RKO (cell line): ENCODE measurements at places on chromosomes 6 and 20.

GRCh38 chr20:1423625-1424106 lies 30.8 kb upstream of the FKBP1A start:
- peak; percentile 55 for DNase-seq

- DNase-seq: no peak
Observed at GRCh38 chr6:167528239-167528638, 203.4 kb downstream of the TTLL2 start.

- no peak for DNase-seq
Observed at GRCh38 chr20:10200330-10200729, 18.3 kb upstream of the SNAP25 start.

DNA sequence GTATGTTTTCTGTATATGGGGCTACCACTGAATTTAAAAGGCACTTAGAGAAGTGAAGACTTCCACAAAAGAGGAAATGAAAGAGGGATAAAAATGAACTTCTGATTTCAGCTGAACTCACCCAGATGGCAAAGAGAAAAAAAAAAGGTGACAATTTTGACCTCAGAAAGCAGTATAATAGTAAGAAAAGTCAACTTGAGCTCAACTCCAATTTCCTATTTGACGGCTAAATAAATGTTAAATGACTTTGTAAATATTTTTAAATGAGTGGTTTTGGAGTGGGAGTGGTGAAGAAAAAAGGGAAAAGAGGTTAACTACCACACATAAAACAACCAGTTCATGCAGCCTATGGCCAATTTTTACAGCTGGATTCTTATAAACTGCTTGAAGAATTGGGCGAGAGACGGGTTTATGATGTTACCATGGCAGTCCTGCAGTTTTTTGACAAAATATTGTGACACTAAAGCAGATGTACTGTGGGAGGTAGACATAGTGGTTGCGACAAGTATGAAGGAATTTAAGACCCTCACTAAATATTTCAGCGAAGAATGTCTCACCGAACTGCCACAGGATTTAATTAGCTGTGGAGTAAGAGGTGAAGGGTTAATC lies 49.8 kb upstream of the ADTRP start:
- DNase-seq: no peak

GRCh38 chr6:75492386-75493153 lies 1.0 kb downstream of the FILIP1 start:
- no peak for DNase-seq

DNA sequence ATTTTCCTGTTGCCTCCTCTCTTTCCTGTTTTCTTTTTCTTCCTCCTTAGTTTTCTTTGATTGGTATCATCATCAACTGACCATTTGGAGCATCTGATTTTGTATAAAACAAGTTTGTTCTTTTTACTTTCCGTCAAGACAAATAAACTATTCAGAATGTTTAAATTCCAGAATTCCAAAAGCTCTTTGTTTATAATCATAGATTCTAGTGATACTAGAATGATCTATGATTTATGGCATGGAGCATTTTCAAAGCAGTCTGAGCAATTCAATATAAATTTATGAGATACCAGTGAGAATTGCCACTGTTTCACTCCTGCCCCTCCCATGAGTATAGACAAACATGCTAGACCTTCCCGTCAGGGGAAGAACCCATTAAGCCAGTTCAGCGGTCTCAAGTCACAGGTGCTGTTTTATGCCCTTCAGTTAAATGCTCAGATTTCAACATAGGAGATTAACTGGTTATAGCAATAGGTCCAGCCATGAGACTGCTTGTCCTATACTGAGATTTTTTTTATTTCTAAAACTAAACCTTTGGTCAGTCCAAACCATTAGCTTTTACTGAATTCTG lies 60.7 kb downstream of the GRIK2 start:
- DNase-seq: no peak

DNA sequence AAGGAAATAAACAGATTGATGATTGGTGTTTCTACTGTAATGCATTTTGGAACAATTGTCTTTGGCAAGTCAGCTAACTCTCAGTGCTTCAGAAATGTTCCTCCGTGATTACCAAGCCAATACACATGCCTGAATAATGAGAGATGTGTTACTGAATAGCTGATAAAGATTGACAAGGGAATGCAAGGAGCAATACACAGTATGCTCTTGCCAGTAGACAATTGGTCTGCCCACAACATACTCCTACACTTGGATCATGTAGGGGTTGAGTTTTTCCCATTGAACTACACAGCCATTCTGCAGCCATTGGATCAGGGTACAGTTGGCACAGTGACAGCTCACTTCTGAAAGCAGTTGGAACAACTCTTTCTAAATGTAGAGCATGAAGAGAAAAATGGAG lies 5.6 kb upstream of the GJB7 start:
- DNase-seq: no peak

- DNase-seq: no peak
Observed at GRCh38 chr6:166244353-166245045, 63.7 kb downstream of the PRR18 start.

- no peak for DNase-seq
Observed at GRCh38 chr20:49367113-49367512, 89.3 kb upstream of the ZNFX1 start.

DNA sequence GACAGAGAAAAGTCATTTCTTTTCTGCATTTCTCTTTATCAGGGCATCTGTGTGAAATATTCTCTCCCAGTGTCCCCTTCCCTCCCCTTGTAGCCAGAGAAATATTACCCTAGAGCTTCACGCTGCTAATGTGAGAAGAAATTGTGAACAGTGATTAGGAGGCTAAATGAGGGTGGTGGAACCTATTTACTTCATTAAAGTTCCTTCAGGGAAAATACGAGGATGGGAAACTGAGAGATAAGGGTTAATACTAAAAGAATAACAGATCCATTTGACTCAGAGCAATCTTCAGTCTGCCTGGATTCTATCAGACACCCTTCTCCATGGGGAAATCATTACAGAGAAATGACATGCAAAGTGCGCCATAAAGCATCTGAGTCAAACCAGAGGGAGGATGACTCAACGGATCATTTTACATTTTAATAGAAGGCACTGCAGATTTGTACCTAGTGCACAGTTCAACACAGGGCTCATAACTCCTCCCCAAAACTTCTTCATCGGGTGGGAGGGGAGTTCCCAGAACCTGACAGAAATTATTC lies 131.3 kb downstream of the GJA10 start:
- DNase-seq: peak; percentile 49

GRCh38 chr6:111183702-111184517 lies 96.6 kb downstream of the SLC16A10 start:
- no peak for DNase-seq

DNA sequence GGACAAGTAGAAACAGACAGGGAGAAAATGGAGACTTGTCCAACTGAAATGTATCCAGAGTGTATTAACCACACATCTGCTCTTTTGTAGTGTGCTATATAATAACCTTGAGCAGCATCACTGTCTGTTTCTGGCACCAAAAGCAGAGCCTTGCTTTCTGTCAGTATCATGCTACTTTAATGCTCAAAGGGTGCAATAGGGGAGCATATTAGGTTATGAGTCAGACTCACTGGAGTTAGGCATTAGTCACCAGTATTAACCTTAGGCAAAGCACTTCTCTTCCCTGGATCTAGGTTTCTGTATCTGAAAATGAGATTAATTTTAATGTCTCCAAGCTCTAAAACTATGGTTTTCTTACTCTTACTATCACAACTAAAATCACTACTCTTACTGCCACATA lies 280.1 kb downstream of the TFAP2B start:
- DNase-seq: peak; percentile 45

DNA sequence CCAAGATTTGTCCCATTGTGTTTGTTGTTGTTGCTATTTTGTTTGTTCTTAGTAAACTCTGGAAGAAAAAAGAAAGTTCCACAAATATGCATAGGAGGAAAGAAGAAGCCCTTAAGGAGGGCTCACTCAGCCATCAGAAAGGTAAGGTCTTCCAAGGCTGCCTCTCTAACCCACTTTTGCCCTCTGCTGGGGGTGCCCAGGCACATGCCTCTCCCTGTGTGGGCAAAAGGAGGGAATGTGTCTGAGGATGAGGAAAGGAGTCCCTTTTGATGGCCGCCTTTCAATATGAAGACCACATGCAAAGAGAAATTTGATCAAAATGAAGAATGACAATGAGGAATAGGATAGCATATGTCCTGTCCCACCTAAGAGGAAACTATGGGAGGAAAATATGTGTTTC lies 248.2 kb upstream of the POU3F2 start:
- no peak for DNase-seq

DNA sequence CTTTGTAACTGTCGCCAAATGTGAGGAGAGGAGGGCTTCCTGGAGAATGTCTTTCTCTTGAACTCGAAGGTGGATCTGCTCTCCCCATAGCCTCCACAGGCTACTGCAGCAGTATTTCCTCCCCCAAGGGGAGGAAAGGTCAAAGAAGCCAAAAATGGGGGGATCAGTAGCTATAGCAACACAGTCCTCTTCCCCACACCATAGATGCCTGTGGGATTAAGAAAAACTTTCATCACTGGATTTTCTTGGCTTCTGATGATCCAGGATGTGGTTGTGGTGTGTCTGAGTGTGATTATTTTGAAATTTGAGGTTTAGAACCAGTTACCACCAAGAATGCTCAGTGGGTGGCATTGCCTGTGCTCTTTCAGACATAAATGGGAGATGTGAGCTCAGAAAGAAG lies 140.1 kb upstream of the SPACA1 start:
- DNase-seq: no peak

GRCh38 chr6:136676075-136676474 lies 116.2 kb downstream of the MAP3K5 start:
- DNase-seq: no peak

DNA sequence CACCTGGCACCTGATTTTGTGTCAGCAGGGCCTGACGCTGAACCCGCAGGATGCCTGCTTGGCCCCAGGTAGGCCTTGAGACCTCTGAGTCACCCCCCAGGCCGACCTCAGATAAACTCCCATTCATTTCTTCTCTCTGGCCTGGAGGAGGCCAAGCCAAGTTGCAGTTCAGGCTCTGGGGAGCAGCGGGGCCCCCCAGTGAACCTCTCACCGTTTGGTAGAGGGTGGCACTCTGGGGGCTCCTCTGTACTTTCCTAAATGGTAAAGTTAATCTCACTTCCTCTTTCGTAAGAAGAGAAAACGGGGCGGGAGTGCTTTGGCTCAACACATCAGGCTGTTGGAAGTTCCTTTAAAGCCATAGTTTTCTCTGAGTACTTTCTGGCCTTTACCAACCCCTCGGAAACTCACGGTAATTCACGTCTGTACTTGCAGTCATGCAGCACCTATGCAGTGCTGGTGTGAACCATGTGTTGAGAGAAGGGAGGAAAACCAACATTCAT lies 2.8 kb downstream of the SIRPA start:
- DNase-seq: no peak

- no peak for DNase-seq
Observed at GRCh38 chr6:149876241-149876933, 12.2 kb upstream of the LRP11 start.

GRCh38 chr6:7680393-7681075 lies 45.4 kb upstream of the BMP6 start:
- no peak for DNase-seq

- peak; percentile 20 for DNase-seq
Observed at GRCh38 chr20:56414842-56415765, 3.0 kb downstream of the CASS4 start.

DNA sequence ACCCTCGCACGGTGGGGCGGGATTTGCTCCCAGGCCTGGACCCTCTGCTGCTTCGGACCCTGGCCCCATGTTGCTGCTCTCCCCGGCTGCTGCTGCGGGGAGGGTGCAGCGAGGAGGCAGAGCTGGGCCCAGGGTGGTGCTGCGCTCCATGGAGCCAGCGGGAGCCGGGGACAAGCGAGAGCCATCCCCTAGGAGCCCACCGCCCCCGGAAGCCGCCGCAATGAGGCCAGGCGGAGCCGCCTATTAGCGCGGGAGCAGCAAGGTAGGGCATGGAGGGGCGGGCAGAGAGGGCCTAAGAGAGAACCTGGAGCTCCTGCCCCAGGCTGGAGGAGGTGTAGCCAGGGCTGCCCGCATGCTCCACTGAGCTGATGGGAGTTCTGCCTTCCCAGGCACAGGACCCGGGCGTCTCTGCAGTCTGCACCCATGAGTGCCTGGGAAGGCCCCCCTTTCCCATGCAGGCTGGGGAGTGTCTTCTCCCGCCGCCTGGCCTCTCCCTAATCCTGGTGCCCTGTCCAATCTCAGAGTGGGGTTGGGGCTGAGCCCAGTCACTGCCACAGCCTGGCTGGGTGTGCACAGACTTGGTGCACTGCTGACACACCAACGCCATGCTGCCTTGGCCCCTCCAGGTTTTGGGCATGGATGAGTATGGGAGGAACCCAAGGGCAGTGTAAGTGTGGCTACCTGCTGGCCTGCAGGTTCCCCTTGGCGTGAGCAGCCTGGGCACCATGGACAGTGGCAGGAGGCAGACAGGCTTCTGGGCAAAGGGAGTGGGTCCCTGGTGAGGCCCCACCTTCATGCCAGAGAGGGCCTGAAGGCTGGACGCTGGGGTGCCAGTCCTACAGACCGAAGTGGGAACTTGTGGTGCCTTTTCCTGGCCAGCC lies 360.6 kb upstream of the MAP3K7 start:
- DNase-seq: no peak

GRCh38 chr6:124433387-124434160 lies 528.7 kb upstream of the RNF217 start:
- no peak for DNase-seq

DNA sequence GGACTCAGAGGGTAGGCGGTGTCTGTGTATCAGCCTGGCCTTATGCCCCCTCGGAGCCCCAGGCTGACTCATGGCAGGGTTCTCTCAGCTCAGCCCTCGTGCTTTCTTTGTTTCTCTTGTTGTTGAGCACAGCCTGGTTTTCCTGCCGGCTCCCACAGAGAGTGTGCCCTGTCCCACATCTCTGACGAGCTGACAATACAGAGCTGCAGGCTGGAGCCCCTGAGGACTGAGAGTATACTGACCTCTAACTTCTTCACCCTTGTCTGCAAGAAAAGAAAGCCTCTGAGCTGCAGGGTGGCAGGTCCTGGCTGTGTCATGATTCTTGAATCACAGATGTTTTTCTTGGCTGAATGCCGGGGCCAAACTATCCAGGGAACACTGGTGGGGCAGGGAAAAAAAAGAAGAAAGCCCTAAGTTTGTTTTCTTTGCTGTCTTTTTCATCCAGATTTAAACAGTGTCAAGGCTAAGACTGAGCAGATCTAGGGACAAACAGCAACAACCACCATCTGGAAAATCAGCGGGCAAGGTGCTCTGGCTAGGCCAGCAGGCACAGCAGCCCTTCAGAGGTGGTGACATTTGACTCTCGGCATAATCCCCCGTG lies 63.3 kb upstream of the ZNF133 start:
- peak; percentile 38 for DNase-seq

- DNase-seq: no peak
Observed at GRCh38 chr20:45111799-45112471, 3.0 kb downstream of the WFDC5 start.

GRCh38 chr6:21808045-21808470 lies 214.5 kb downstream of the SOX4 start:
- no peak for DNase-seq

DNA sequence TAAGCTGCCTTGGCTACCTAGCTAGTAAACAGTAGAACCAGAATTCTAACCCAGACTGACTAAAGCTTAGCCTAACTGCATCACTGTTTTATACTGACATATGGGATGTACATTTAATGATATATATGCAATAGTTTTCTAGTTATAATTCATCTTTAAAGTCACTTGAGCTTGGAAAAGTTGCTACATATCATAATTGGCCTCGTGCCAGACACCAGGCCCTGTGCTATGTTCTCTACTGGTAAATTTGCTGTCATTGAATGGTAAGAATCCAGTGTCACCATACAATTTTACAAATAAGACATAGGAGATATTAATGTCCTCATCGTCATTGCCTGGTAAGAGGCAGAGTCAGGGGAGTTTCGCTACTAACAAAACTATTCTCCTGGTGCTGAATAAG lies 396.8 kb downstream of the CDKAL1 start:
- no peak for DNase-seq
